Epithelial cell of proximal tubule (primary cell): ENCODE measurements at places on chromosomes 3 and 15. TPM values are rescaled to one million over a fixed set of nuclear protein-coding genes. Genes with fewer than 3 reads are reported as not detected.

- no peak for DNase-seq
Observed at GRCh38 chr15:40830884-40831283, 2.4 kb upstream of the PPP1R14D start.

DNA sequence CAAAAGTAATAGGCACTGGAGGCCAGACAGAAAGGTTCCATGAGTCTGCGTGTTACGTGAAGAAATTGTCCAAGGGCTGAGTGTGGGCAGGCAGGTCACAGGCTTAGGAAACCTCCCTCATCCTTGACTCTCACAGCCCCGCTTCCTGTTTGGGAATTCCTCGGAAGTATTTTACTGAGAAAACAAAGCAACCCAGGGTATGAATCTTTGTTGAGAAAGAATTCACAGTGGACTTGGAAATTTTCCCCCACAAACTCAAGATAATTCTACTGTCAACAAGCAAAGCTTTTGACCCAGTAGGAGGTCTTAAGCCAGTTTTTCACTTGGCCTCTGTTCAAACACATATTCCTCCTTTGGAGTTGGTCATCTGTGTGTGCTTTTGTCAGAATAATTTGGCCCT is 377.1 kb upstream of the TPM1 start:
- no peak for DNase-seq

The RGMA gene
- 0.36 and 0.40 TPM in 2 replicates for total RNA-seq

The SPSB4 gene
- 0.58 and 1.2 TPM in 2 replicates for total RNA-seq

DNA sequence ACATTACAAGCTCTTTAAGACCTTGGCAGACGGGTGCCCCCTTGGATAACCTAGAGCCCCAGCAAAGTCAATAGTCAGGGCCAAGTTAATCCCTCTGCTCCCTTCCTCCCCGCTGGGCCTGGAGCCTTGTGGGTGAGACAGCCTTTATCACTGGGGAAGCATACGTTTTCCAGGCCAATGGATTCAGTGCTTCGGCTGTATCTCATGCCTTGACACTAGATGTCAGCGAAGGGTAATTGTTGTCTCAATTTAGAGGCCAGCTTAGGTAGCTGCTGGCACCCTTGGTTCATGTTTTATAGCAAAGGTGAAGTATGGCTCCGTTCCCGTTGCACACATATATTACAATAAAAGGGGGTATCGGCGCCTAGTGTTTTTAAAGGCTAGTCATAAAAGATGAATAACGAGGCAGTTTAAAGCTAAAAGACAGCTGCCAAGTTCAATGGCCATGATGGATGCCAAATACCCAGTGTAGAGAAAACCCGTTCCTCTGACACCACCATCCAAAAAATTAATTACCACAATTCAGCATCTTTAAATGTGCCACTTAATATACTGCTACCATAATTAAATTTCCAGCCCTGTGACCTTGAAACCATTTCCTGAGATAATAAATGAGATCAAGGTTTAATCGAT is 52.3 kb upstream of the BNIP2 start:
- DNase-seq = no peak

The ISY1 gene
- 7.8 and 33.1 TPM in 2 replicates for total RNA-seq

The MESP2 gene
- 1.1 and 2.5 TPM in 2 replicates for total RNA-seq

- DNase-seq = no peak
Observed at GRCh38 chr3:185852635-185853034, 27.8 kb upstream of the IGF2BP2 start.

- no peak for DNase-seq
Observed at GRCh38 chr3:43010638-43011037, 31.5 kb downstream of the GASK1A start.

DNA sequence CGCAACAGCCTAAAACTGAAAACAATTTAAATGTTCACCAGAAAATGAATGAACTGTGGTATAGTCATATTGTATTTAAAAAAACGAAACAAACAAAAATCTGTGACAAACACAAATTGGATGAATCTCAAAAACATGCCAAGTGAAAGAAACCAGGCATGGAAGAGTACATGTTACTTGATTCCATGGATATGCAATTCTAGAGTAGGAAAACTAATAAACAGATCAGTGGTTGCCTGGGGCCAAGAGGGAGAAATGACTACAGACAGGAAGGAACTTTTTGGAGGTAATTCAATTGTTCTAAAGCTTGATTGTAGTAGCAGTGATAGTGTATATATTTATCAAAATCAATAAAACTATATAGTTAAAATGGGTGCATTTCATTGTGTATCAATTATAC is 16.8 kb downstream of the UBE3A start:
- DNase-seq = no peak

The TLR9 gene
- total RNA-seq = not detected in 2 replicates

The FAM107A gene
- 0.22 and 1.3 TPM in 2 replicates for total RNA-seq

The TMC3 gene
- not detected in 2 replicates for total RNA-seq

GRCh38 chr3:194869482-194870169 is 183.9 kb downstream of the FAM43A start:
- DNase-seq = no peak
